ENCODE measurements at places on chromosomes 2 and 18. TPM values are rescaled to one million over a fixed set of nuclear protein-coding genes. Genes with fewer than 3 reads are reported as not detected.
A peak's percentile ranks its signal among the peaks of the same experiment; 100 is the strongest.

DNA sequence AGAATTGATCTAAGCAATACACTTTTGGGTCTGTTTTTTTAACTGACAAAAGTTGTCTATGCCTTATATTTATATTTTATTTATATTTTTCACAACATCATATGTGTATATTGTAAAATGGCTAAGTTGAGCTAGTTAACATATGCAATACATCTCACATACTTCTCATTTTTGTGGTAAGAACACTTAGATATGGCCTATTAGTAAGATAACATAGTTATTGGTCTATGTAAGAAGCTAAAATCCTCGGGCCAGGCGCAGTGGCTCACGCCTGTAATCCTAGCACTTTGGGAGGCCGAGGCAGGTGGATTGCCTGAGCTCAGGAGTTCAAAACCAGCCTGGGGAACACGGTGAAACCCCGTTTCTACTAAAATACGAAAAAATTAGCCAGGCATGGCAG lies 275.6 kb upstream of the ID2 start:
- DNase-seq, result no peak

GRCh38 chr18:46293742-46294181 lies 189.6 kb downstream of the HAUS1 start:
- DNase-seq, result no peak

GRCh38 chr2:136384531-136385303 lies 266.8 kb upstream of the CXCR4 start:
- DNase-seq, result peak; percentile 33

- DNase-seq, result no peak
Observed at GRCh38 chr18:28468901-28469300, 292.0 kb upstream of the CDH2 start.

DNA sequence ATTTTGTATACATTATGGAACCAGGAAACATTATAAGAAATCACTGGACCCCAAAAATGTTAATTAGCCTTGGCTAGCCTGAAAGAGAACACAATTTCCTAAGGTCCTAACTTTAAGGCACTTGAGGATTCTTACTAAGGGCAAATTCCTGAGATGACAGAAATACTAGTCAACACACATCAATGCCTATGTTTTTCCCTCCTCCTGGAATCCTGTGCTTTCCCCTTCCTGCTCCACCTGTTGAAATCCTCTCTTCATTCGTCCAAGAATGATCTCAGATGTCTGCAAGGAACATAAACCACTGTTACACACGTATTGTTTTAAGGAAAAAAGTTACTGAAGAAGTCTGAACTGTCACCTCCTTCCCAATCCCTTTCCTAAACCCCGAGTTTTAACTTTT lies 21.2 kb upstream of the DARS1 start:
- peak; percentile 12 for DNase-seq

GRCh38 chr2:14256890-14257289 lies 375.6 kb upstream of the LRATD1 start:
- DNase-seq, result no peak

- DNase-seq, result no peak
Observed at GRCh38 chr18:67047334-67047733, 443.4 kb upstream of the CDH19 start.

Gene CDK15
- 1.7 TPM for polyA plus RNA-seq
